NCI-H1436 treated with DMSO at 0.1 percent for 48 hours (cell line): ENCODE measurements at places on chromosomes 3 and 15.

GRCh38 chr3:113441051-113441770, at the start of gene CFAP44:
Gene CFAP44, minus strand, starts transcription at chr3:113441493. Its CDS starts 7,829 bp downstream, at chr3:113433664.
- DNase-seq, result no peak

DNA sequence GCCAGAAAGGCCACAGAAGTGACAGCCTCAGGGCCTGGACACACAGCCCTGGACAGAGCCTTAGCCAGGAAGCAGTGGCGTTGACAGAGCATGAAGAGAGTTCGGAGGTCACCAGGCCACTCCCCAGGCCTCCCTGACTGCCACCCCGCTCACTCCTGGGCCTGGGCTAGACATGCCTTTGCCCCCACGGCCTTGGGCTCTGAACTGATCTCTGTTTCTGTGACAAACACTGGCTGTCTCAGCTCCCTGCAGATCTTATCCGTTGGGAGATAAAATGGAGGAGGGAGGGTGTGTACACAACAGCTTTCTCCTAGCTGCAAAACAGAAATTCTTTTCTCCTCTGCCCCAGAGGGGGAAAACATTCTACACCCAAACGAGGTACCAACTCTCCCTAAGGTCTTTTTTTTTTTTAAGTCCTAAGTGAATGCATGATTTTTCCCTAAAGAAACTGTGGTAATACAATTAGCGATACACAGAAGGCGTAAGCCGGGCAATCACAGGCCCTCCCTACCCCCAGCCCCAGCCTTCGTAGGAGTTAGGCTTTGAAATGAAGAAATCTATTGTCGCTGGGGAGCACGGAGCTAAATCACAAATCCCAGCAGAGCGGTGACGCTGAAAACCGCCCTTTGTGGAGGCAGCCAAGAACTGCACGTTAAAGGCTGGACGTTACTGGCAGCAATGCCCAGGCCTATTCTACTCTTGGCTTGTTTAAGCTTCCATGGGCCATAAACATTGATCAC, 45.0 kb downstream of the SRGAP3 start:
- no peak for DNase-seq

DNA sequence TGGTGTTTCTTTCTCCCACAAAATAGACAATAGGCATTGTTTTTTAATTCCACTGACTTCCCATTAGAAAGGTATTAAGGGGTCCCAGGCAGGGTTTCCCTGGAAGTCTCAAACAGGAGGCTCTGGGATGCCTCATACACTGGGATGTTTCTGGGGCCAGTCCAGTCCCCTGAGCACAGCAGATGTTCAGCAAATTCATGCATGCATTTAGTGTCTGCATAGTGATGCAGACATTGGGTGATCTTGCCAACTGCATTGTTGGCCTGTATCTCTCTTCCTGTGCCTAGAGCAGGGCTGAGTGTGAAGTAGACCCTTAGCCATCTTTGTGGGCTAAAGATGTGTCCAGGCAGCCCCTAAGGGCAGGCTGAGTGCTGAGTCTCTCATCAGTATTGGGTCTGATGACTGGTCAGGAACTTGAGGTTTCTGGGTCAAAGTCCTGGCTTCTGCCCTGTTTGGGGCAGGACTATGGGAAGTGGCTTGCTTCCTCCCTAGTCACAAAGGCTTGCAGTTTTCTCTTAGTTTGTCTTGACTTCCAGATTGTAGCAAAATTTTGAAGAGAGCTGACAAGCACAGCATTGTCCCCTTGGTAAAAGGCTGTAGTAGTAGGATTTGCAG, 56.5 kb downstream of the BSN start:
- DNase-seq, result no peak

DNA sequence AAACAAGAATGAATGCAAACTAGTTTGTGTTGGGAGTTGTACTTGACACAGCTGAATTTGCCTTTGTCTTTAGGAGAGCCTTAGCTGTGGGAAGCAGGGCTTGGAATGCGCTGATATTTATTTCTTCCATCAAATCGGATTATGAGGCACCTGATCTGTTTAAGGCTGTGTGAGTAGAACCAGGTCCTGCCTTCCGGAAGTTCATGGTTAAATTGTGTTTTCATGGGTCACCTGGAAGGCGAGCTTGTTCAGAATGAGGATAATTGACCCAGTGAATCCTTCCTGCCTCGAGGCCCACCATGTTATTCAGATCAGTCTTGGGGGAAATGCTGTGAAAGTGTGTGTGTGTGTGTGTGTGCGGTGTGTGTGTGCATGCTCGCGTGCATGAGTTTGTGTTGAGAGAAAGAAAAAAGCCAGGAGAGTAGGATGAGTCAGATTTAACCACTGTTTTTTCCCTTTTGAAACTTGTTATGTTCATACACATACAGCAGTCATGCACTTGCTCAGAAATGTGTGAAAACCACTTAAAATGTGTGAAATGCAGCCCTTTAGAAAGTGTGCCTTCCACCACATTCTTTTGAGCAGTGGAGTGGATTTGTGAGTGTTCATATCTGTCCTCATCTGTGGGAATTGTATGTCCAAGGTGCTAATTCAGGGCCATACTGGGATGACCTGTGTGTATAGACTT, 36.7 kb downstream of the SMAD3 start:
- DNase-seq, result no peak

- no peak for DNase-seq
These were observed 261.1 kb downstream of the ARRDC4 start for GRCh38 chr15:98221577-98221976.

- no peak for DNase-seq
These were observed 293.1 kb downstream of the SUCLG2 start for GRCh38 chr3:67361323-67361722.

DNA sequence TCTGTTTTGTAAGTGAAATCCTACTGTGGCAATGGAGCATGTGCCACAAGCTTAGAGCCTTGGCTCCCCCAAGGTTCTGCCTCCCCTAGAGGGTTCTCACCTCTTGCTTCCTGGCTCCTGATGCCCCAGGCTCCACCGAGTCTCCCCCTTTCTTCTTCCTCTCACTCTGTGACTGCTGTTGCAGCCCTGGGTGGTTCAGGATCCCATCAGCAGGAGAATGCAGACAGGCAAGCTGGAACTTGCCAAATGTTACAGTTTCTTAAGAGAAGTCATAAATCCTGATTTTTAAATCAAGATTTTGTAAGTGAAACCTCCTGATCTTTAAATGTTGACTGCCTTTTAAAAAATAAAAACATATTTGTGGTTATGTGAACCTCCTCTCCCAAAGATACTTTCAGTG, 133.9 kb downstream of the CCNL1 start:
- DNase-seq, result no peak
